NCI-H460 (cell line): ENCODE measurements at places on chromosomes 12 and 14. TPM values are rescaled to one million over a fixed set of nuclear protein-coding genes. Genes with fewer than 3 reads are reported as not detected.

Gene GZMB
- not detected in 2 replicates for total RNA-seq

Gene KLRC1
- total RNA-seq, result 0.25 TPM in 1 of 2 replicates, not detected in the other

Gene ADAM20
- 0.17 and 0.32 TPM in 2 replicates for total RNA-seq

Gene MAP3K9
- 0.55 and 0.84 TPM in 2 replicates for total RNA-seq

Gene ARL1
- 86.9 and 90.1 TPM in 2 replicates for total RNA-seq

Gene SPRYD4
- total RNA-seq, result 1.8 and 2.5 TPM in 2 replicates
